ENCODE measurements at places on chromosomes 12 and 14.

GRCh38 chr14:100123618-100124017 lies 35.8 kb downstream of the DEGS2 start:
- DNase-seq = no peak

GRCh38 chr14:36066636-36067035 lies 109.9 kb downstream of the PTCSC3 start:
- no peak for DNase-seq

DNA sequence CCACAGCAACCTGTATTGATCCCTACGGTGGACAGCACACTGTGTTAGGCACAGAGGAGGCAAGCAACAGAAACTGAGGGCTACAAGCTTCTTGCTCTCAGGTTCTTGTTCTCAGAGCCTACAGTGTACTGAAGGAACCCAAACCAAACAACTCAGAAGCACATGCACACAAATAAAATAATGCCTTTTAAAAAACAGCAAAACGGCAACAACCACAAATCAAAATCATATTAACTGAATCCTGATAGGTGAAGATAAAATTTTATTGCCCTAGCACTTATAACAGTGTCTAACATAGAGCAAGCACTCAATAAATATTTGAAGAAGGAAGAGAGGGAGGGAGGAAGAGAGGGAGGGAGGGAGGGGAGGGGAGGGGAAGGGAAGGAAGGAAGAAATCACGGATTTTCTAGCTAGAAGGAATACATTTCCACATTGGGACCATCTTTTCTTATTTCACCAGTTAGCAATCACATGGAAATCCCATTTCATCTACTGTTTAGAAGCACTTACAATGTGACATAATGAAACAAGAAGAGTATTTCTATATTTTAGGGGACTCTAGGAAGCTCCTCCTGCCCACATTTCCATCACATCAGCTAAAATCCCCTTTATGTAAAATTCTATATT lies 27.2 kb downstream of the DMAC2L start:
- DNase-seq = no peak

DNA sequence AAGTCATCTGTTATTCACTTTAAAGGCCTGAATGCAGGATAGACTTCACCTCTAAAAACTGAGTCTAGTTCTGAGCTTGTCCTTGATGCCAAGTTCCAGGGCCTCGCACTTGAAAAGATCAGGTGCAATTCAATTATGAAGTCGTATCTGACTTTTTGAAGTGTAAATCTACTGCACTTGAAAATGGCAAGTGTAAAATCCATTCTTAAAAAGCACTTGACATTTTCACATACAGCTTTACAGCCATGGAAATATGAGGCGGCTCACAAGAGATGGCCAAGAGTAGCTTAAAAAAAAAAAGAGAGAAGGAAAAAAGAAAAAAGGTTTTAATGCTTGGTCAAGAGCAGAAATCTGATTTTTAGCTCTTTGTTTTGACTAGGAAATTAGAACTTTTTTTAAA lies 172.5 kb downstream of the GXYLT1 start:
- no peak for DNase-seq

- DNase-seq = no peak
These were observed 78.8 kb upstream of the NAV3 start for GRCh38 chr12:77751939-77752338.
